ENCODE measurements at places on chromosomes 4 and X.

DNA sequence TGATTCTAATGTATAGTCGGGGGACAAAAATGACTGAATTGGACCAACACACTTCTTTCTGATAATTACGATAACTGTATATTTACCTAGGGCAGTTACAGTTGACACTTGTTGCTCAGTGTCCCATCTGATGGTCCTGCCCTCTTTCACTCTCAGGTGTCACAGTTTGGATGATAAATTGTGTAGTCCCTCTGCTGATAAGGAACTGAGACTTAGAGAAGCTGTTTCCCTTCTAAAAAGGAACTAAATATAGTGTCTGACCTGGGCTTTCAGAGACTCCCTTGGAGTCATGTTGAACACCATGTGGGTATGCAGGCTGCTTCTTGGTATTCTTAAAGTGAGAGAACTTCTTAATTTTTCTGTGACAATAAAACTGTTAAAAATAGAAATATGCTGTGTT lies 23.7 kb upstream of the PNPLA4 start:
- no peak for DNase-seq

GRCh38 chr4:186852964-186853391 lies 129.3 kb upstream of the FAT1 start:
- no peak for DNase-seq

- DNase-seq, result no peak
Observed at GRCh38 chr4:138488533-138488932, 246.4 kb upstream of the SLC7A11 start.

- DNase-seq, result peak; percentile 14
Observed at GRCh38 chr4:37453281-37453998, 208.9 kb downstream of the NWD2 start.

DNA sequence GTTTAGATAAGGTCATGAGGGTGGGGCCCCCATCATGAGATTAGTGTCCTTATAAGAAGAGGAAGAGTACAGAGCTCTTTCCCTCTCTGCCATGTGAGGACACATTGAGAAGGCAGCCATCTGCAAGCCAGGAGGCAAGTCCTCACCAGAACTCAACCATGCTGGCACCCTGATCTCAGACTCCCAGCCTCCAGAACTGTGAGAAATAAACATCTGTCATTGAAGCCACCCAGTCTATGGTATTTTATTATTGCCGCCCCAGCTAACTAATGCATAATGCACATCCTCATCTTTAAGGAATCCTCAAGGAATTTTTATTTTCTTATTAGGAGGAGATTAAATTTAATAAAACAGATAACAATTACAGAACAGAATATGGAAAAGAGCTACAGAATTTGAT lies 16.7 kb upstream of the EXOSC9 start:
- no peak for DNase-seq
